ENCODE measurements at places on chromosomes 5 and 9.

DNA sequence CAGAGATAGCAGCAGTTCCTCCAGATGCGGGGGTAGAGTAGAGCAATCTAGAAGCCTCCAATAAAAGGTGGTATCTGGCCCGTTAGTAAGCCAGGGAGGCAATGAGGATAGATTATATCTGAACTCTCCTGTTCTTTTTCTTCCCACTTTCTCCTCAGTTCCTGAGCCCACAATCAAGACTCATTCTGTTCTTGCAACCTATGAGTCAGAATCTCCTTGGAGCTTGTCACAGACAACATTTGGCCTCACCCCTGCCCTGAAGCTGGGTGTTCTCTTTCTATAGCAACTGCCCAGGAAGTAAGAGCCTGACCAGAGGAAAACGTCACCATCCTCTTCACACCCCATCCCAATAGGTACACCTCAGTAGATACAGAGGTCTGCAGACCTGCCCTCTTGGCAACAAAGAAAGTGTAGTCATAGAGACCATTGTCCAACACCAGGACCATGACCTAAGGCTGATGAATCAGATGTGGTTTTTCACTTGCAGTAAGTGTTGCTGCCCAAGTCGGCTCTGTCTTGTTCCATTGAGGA is 76.3 kb upstream of the PCA3 start:
- no peak for DNase-seq

DNA sequence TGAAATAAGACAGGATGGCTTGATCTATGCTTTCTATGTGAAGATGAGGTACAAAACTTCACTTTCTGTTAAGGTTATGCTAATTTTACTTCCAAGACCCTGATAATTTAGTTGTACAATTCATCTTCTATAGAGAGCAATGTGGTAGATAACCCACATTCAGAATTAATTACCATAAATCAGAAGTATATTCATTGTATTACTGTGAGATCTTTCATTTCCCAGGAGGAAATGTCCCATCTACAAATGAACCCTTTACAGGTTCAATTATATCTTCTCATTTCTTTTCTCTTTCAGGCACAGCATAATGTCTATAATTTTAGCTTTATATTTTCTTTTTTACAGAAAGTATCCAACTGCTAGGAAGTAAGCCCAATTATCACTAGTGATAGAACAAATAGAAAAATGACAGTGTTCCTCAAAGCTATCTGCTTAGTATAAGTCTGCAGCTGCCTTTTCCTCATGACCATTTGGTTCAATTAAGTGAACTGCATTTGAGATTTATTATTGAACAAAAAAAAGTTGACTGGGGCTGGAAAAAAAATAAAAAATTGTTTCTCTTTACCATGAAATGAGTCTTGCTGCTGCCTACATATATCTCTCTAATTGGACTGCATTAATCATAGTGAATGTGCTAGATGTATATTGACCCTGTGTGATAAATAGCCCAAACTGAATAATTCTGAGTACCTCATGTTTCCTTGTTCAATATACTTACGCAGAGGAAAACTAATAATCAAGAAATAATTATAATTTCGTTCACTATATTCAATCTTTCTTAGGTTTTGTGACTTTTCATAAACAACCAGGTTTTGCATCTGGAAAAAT is 1329.4 kb downstream of the PTPRD start:
- no peak for DNase-seq

DNA sequence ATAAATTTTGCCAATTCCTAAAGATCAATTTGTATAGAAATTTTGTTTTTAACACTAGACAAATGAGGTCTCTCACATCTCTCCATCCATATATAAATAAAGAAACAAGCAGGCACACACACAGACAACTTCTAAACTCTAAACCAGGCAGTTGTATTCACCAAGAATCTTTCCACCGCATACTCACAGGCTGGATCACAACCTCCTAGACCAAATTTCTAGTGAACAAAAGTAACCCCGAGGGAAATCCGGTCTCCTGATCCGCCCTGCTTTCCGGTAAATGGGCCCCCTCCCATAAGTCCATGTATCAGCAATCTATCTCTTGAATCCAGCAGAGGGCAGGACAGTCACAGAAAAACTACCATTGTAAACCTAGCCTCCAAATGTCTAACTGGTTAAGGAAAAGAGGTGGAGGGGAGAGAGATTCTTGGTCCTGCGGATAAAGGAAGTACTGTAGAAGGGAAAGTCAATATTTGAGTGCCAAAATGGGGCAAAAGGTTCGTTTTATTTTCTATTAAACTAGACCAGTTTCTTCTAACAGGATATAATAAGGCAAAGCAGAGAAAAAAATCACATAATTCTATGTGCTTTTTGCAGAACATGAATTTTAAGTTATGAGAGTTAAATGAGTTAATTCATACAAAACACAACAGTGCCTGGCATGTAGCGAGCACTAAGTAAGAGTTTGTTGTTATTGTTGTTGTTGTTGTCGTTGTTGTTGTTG is 4.8 kb upstream of the SMU1 start:
- DNase-seq = peak; percentile 89

DNA sequence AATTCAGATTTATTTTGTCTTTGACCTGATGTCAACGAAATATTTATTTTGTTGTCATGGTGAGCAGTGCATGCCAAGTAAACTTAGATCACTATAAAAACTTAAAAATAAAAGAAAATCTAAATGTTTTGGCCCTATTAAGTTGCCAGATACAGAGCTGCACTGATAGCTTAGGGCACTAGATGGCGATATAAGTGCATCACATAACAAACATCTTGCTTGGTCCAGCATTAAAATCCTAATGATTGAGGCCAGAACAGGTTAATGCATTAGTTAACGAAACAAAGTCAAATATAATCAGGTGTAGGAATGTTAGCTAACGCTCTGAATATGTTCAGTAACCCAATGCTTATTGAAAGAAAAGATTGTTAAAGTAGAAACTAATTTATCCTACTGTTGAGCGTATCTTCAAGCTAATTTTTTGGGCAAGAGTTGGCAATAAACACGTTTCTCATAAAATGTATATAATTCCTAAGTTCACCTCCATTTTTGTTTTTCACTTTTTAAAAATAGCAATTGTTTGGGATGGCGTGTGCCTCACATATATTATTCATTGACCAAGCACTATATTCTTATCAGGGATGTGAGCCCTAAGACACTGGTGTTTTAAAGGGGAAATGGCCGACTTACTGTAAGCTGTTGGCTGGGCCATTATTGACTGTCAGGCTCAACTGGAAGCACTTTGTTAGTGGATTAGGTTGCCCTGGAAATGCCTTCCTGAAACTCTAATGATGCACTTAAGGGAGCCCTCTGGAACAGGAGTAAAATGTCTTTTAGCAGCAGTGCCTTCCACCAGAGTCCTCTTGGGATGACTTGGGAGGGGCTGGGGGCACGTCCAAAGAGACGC is 33.3 kb downstream of the KCTD16 start:
- DNase-seq = peak; percentile 79

DNA sequence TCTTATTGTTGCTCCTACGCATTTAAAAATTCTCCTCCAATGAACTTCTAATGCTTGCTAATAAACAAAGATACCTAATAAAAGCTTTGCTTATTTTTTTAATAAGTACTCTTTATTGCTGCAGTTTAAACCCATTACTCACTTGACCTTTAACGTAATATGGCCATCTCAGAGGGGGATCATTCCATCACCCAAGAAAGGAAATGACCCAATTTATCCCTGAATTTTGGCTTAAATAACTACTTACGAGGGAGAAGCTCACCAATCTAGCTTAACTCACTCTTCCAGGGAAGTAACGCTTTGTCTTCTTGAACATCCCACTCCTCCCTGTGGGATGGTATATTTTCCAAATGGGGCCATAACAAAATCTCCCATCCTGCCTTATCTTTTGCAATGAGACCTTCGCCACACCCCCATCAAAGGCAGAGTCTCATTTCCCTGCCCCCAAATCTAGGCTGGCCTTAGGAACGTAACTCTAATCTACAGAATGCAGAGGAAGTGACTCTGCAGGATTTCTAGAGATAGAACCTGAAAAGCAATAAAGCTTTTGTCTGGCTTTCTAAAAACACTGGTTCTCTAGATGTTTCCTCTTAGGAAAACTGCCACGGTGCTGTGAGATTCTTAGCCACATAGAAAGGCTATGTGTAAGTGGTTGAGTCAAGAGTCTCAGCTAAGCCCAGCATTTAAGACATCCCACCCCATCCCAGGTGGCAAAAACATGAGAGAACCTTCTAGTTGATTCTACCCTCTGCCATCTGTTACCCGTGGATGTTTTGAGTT is 310.0 kb downstream of the ASTN2 start:
- no peak for DNase-seq

GRCh38 chr5:54881286-54882005 is 103.9 kb downstream of the ESM1 start:
- DNase-seq = no peak

DNA sequence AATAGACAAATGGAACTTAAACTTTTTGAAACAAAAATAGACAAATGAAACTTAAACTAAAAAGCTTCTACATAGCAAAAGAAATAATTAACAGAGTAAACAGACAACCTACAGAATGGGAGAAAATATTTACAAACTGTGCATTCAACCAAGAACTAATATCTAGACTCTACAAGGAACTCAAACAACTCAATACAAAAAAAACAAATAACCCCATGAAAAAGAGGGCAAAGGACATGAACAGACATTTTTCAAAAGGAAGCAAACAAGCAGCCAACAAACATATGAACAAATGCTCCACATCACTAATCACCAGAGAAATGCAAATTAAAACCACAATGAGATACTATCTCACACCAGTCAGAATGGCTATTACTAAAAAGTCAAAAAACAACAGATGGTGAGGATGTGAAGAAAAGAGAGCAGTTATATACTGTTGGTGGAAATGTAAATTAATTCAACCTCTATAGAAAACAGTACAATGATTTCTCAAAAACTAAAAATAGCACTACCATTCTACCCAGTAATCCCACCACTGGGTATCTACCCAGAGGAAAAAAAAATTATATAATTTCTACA is 170.8 kb upstream of the RGMB start:
- DNase-seq = peak; percentile 34

- DNase-seq = no peak
These were observed 337.1 kb upstream of the SGCD start for GRCh38 chr5:155989879-155990278.

DNA sequence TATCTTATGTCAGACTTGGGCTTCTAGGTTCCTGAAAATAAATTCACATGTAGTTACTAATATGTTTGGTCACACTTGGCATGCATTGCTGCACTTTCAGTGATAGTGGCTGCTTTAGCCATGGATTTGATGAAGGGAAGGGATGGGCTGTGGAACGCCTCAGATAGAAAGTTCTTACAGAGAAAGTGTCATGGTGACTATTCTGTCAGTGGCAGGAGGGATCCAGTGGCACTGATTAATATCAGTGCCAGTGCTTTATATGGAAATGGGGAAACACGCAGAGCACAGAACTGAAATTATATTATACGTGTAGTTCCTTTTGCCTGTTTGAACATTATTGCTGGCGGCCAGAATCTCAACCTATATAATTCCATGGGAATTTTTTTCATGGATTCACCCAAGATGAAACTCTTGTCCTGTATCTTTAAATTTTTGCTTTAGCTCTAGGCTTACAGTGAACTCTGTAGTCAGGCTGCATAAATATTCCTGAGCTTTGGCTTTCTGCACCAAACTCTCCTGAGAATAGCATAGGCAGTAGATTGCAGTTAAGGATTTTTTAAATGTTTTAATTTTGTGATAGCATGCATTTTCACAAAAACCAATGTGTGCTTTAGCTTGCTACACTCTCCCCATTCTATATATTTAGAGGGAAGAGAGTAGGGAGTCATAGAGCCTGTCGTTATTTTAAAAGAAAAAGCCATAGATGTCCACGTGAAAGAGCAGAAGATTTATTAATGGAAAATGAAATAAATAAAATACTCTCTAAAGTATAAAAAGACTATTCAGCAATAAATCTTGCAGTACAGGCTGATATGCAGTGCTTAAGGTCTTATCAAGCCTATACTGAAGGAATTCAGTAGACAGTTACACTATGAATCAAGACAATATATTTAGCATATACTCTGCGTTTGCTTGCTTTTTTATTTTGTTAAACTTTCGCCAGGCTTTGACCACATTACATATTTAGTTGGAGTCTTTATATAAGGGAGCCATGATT is 98.7 kb downstream of the EDIL3 start:
- DNase-seq = no peak

GRCh38 chr9:8252445-8252844 is 452.9 kb upstream of the DMAC1 start:
- no peak for DNase-seq

DNA sequence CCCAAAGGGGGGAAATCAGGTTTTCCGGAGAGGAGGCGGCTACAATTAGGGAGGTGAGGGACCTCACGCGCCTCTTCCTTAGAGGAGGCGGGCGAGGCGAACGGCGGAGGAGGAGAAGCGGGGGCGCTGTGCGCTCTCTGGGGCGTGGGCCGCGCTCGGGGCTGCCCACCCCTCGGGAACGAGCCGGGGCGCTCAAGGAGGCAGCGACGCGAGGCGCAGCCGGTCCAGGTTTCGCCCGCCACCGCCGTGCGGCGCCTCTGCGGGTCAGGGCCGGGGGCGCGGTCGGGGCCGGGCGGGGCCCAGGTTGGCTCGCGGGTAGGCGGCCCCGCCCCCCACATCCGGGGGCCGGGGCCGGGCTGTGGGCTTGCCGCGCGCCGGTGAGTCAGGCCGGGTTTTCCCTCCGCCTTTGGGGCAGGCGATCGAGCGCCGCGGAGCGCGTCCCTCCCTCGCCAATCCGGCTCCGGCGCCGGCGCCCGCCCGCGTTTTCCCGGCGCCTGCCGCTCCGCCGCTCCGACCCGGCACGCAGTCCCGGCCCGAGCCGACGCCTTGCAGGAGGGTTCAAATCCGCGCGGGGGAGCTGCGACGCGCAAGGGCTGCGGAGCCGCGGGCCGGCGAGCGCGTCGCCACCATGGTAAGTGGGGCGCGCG is at the start of gene N4BP3:
Gene N4BP3, plus strand, starts transcription at position 392 of the 647 bp plus-strand sequence. CDS start 6,052 bp downstream, outside the sequence.
- DNase-seq = peak; percentile 85

- peak; percentile 59 for DNase-seq
These were observed 10.0 kb downstream of the CEMIP2 start for GRCh38 chr9:71758277-71758676.

- no peak for DNase-seq
These were observed 42.1 kb upstream of the TAF11L2 start for GRCh38 chr5:17455942-17456341.

GRCh38 chr9:133978226-133978898 is 13.8 kb downstream of the VAV2 start:
- DNase-seq = no peak

GRCh38 chr9:129851821-129852220 is 16.6 kb downstream of the USP20 start:
- DNase-seq = no peak

- no peak for DNase-seq
These were observed 306.3 kb downstream of the FER start for GRCh38 chr5:109053995-109054417.

GRCh38 chr5:65926893-65927292 is 518 bp downstream of the ERBIN start:
- no peak for DNase-seq

GRCh38 chr5:151688436-151688835 is 1.7 kb upstream of the SPARC start:
- DNase-seq = no peak
